ENCODE measurements at places on chromosomes 13 and 19.

GRCh38 chr19:4980838-4981680 is 12.1 kb downstream of the KDM4B start:
- no peak for DNase-seq

GRCh38 chr19:7191946-7192691 is 102.1 kb downstream of the INSR start:
- no peak for DNase-seq

DNA sequence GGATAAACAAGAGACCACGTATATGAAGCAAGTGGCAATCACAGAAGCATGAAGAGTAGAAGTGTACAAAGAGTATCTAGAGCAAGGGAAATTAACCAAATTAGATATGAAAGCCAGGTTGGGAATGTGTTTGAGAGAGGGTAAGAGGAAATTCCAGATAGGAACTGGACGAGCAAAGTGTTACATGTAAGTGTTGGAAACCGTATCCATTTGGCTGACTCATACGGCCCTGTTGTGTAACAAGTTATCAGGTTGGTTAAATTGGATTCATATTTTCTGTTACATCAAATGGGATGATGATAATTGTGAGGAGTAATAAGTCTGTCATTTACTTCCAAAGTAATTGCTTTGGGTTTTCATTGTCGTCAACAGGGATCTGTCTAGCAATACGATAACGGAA is 46.7 kb downstream of the RXFP2 start:
- DNase-seq = no peak

GRCh38 chr19:2374808-2375207 is 14.7 kb downstream of the TMPRSS9 start:
- no peak for DNase-seq

- DNase-seq = no peak
These were observed 20.7 kb downstream of the NDFIP2 start for GRCh38 chr13:79501538-79502232.

- no peak for DNase-seq
These were observed 1.3 kb downstream of the SELENOV start for GRCh38 chr19:39516270-39516669.

GRCh38 chr19:33093420-33094210 is 12.6 kb downstream of the GPATCH1 start:
- DNase-seq = no peak

- no peak for DNase-seq
These were observed 110.3 kb downstream of the NALCN start for GRCh38 chr13:101305981-101306411.

DNA sequence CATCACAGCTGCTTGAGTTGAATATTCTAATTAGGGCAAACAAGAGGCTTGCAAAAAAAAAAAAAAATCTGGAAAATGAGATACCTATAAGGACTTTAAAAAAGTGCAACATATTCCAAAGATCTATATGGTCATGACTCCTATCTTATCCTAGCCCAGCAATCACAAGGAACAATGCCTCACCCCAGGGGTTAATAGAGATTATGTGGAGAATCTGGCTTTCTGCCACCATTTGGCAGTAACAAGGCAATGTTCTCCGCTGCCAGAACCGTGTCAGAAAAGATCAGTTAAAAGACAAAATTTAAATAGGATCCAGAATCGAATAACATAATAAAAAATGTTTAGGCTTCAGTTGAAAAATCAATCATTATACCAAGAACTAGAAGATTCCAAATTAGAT is 1643.2 kb upstream of the PRR20A start:
- no peak for DNase-seq

- peak; percentile 83 for DNase-seq
These were observed 326.1 kb upstream of the TSHZ3 start for GRCh38 chr19:31675193-31675913.

DNA sequence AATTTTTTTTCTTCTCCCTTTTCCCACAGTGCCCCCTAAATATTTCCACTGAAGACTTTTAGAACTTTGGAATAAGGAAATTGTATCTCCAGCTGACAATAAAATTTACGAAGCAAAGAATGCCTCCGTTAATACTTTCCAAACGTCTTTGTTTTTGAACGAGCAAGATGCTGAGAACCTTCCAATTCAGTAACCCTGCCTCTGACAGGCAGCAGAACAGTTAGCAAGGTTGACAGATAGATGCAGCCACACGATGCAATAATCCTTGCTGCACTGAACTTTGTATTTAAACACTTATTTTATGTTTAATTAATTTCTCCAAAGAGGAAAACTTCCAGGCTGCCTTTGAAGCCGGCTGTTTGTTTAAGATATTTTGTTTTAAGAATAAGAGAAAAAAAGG is 71.8 kb upstream of the TSHZ3 start:
- no peak for DNase-seq

GRCh38 chr13:74206855-74207254 is 72.7 kb upstream of the KLF12 start:
- DNase-seq = no peak

GRCh38 chr19:31146015-31146414 is 203.2 kb downstream of the TSHZ3 start:
- no peak for DNase-seq

DNA sequence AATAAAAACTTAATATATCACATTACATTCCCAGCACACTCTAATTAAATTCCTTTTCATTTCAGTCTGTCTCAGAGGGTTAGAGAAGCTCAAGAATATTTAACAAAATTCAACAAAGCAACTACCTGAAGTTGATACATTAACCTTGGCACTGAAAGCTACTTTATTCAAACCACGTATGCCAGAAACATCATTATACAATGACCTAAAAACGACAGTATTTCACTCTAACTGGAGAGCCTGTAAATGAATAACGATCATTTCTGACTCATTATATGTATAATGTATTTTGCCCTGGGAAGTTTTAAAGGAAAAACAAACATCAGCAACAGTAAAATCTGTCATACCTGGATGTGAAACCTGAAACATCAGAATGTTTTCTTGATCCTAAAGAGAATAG is 270.1 kb downstream of the SLITRK5 start:
- DNase-seq = no peak

DNA sequence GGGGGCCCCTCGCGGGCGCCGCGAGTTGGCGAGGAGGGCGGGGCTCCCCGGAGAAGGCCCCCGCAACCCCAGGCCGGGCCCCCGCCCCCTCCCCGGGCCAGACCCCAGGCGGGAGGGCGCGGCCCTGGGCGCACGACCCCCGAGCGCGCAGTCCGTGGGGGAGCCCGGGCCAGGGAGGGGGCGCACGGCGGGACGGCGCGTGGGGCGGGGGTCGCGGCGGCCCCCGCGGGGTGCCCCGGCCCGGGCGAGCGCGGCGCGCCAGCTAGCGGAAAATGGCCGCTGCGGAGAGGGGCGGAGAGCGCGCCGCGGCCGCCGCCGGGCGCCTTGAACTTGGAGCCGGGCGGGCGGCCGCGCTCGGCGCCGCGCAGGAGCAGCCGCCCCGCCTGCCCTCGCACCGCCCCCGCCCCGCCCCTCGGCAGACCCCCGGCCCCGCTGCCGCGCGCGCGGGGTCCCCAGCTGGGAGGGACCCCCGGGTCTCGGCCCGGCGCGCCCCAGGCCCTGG is 6.4 kb upstream of the NFIC start:
- no peak for DNase-seq

- DNase-seq = no peak
These were observed 13.5 kb downstream of the BCL3 start for GRCh38 chr19:44762038-44762437.

GRCh38 chr19:3966051-3967017 is 4.6 kb downstream of the DAPK3 start:
- no peak for DNase-seq

GRCh38 chr19:15243236-15243957 is 11.1 kb upstream of the EPHX3 start:
- DNase-seq = no peak

- no peak for DNase-seq
These were observed 13.3 kb upstream of the AKAP8L start for GRCh38 chr19:15432018-15432494.

DNA sequence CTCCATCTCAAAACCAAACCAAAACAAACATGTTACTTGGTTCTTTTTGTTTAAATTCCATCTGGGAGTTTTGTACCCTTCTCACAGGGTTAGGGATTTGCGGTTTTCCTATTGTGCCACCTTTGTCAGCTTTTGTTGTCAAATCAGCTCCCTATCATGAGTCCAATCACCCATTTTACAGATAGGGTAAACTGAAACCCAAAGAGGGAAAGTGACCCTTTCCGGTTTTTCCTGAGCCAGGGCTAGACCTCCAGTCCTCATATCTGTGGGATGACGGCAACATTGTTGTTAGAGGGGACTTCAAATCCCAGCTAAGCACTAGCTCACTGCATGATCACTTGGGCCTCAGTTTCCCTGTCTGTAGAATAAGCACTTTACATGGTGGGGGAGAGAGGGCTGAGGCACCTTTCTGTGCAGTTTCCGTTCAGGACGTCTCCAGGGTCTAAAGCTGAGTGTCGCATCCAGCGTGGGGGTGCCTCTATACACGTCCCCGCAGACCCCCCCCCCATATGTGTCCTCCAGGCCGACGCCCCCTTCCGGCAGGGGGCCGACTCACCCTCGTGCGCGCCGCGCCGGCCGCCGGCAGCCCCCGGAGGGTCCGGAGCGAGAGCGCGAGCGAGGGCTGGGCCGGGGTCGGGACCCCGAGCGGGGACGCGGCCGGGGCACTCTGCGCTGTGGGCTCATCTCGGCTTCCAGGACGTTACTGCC is 3.9 kb downstream of the CCDC194 start:
- no peak for DNase-seq

GRCh38 chr13:44629465-44630183 is 53.5 kb upstream of the TSC22D1 start:
- DNase-seq = no peak

- no peak for DNase-seq
These were observed 82.6 kb upstream of the FARP1 start for GRCh38 chr13:98060282-98060681.

- no peak for DNase-seq
These were observed 55.5 kb downstream of the CYSLTR2 start for GRCh38 chr13:48709213-48709612.

- DNase-seq = no peak
These were observed 23.9 kb downstream of the PIBF1 start for GRCh38 chr13:72805676-72806346.

GRCh38 chr19:46294494-46294893 is 2.3 kb upstream of the HIF3A start:
- no peak for DNase-seq

DNA sequence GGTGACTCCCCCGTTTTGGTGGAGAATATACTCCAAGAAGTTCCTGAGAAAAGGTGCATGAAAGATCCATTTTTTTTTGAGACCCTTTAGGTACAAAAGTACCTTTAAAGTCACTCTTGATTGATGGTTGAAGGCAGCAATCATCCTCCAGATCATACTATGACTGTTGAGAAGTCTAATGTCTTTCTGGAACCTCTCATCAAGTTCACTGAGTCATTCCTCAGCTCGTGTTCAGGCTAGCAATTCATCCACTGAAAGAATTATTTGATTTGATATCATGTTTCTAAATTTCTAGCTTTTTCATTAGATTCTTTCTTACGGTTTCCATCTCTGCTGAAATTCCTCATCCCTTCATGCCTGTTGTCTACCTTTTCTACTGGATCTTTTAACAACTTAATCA is 65.1 kb upstream of the GJB6 start:
- no peak for DNase-seq

DNA sequence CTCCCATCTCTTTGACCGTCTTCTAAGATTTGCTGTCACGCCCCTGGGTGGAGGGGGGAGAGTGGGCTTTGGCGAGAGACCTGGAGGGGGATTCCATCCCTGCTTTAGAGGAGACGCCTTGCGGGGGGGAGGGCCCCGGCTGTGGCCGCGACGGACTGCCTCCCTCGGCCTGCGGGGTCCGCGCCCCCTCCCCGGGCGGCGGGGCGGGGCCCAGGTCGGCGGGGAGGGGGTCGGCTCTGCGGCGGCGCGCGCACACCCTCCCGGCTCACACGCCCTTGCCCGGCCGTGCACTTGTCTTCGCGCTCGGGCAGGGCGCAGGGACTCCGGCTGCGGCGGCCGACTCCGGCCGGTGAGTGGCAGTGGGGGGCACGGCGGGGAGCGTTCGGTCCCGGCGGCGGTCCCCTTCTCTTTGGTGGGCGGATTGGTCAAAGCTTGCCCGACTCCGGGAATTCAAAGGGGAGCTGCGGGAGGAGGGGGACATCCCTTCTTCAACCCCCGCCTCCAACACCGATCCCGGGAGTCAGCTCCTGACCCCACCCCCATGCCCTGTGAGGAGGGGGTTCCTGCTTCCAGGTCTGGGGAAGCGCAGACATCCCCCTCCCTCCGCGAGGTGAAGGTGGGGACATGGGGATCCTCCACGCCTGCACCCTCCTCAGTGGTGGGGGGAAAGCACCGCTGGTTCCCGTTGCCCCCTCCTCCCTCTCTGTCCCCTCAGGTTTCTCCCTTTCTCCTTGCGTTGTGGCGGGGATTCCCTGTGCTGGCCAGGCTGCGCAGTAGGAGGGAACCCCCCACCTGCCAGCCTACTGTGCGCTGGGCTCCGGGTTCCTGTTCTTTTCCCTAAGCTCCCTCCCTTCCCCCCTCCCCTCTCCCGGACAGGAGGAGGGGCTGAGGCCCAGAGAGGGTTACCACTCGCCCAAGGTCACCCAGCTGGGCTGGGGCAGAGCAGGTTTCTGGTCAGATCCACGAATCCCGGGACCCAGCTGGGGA is 14.6 kb upstream of the KCNN1 start:
- no peak for DNase-seq

GRCh38 chr13:71252184-71252704 is 614.8 kb downstream of the DACH1 start:
- no peak for DNase-seq

DNA sequence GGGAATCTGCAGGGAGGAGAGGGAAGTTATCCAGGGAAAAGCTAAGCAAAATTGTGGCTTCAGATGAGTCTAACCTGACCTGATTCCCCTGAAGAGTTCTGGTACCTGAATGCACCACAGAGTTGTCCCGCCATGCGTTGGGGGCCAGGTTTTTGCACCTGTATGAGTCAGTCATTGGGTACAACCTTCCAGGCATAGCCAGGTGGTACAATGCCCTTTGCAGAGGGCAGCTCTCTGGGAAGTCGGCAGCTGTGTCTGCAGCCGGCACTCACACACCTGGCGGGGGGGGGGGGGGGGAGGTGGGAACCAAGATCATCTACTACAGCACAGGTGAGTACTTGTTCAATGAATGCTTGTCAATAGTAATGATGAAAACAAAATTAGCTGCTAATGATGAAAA is 52.5 kb upstream of the GTF3A start:
- DNase-seq = no peak

DNA sequence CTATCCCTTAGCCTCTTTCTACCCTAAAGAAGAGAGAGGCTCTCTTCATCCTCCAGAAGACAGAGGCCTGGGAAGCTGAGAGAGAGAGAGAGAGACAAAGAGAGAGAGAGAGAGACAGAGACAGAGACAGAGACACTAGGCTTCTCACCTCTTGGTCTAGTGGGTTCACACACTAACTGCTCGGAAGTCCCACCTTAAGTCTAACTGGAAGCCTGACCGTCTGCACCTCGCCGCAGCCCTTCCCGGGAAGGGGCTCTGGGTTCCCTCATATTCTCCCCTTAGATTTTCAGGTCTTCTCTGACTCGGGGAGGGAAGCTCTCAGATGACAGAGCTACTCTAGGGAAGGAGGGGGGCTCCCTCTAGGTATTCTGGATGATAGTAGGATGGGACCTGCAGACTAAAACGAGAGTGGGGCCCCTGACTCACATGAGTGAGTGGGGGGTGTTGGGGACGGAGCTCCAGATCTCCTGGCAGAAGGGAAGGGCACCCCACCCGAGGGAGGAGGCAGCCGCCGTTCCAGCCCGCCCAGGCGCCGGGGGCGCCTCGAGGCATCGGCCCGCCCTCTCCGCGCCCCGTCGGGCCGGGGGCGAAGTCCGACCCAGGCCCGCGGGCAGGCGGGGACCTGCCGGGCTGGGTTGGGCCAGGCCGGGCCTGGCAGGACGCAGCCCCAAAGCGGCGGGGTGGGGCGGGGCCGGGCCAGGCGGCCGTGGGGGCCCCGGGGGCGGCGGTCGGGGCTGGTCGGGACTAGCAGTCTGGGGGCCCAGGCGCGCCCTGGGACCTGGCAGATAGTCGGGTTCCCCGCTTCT is 2.0 kb upstream of the JUNB start:
- peak; percentile 64 for DNase-seq

Measured in SJSA1 (cell line).